ENCODE measurements at places on chromosomes 7 and 10.

DNA sequence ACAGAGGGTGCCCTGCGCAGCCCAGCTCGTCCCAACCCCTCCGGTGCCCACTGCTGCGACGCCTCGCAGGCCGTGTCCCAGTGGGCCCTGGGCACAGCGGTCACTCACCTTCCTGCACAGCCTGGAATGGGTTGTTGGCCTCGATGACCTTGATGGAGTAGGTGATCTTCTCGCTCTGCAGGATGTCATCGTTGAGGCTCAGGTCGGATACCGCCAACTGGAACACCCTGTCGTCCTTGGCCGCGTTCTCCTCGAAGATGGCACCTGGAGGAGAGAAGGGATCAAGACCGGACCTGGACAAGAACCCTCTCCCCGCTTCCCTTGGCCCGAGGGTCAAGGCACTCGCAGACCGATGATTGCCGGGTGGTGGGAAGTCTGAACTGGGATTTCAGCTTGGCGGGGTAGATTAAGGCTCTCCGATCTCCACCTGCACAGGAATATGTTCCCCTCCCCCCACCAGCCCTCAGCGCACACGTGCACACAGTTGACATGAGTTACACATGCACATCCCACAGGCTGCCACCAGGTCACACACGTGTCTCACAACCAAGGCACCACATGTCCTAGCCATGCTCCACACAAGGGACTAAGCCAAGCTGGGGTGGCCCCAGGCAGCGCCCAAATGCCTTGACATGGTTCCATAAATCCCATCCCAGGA, 2.6 kb downstream of the GRID1 start:
- DNase-seq = no peak

DNA sequence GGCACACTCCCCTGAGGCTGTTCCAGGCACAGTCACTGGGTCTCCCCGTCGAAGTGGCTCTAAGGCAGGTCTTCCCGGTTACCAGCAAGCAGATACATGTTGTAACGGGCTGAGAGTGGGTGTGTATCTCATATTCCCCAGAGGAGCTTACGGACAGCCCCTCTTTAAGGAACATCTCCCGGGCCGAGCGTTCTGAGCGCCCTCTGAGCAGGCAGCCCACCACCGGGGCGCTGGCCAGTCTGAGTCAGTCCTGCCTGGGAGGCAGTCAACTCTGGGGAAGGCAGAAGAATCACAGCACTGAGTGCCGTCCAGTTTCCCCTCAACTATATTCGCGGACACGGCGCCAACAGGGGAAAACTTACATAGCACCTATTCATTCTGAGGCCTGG, 117.4 kb downstream of the LHPP start:
- DNase-seq = no peak

DNA sequence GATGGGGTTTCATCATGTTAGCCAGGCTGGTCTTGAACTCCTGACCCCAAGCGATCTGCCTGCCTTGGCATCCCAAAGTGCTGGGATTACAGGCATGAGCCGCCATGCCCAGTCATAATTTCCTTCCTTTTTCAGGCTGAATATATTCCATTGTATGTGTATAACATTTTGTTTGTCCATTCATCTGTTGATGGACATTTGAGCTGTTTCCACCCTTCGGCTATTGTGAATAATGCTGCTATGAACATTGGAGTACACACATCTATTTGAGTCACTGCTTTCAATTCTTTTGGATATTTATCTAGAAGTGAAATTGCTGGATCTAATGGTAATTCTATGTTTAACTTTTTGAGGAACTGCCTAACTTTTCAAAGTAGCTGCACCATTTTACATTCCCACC, 34.6 kb downstream of the TLX1 start:
- DNase-seq = no peak

GRCh38 chr7:27242555-27243339, at the start of gene EVX1:
TSS of gene EVX1 (plus strand) at chr7:27242802. CDS start at chr7:27243031, 229 bp downstream.
- peak; percentile 34 for DNase-seq

GRCh38 chr10:74792726-74793125, 33.7 kb upstream of the KAT6B start:
- no peak for DNase-seq

DNA sequence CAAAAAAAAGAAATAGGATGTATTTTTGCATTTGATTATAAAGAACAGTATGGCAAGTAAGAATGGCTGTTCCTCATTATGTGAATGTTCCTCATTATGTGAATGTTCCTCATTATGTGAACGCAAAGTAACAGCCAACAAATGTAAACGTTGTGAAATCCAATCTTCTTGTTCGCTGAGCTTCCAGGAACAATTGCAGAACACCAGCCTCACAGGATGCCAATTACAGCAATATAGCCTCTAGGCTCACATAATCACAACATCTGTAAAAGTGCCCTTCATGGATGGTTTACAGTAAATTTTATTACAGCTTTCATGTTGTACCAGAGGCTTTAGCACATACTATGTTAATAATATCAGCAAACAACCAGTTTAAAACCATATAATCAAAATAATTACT, 71.6 kb downstream of the THSD7A start:
- DNase-seq = no peak

DNA sequence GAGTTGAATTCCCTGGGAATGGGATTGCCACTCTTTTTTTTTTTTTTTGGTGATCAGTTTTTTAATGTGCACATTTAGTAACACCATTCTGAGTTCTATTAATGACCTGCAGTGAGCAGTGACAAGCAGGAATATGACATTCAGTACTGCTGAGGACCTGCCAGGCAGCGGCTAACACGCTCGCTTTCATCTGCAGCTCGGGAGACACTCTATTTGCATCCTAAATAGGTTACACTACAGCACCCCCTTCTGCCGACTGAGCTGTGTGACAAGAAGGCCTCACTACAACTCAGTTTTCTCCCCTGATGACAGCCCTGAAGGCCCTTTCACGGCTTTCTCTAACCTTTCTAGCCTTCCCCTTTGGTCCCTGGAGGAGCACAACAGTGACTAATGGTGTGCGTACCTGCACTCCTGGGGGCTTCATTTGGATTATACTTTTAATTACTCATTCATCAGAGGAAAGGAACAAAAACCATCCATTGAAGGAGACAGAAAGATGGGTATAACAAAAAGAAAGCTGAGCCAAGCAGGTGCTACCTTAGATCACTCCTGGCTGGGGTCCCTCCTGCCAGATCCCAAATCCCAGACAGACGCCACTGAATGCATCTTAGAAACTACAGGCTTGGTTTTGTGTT, 872.4 kb downstream of the LRMDA start:
- DNase-seq = no peak

DNA sequence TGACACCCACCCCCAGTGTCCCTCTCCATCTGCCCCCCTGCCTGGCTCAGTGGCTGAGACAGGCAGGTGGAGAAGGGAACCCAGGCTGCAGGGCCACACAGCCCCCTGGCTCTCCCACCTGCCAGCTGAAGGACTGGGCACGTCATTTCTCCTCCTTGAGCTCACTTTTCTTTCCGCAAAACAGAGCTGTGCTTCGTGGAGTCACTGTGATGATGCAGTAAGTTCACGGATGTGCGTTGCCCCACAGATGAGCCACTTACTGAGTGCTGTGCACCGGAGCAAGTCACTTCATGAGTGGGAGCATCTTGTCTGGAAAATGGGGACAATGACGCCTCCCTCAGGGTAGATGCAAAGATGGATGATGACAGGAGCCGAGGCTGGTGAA, 2.7 kb downstream of the OPN4 start:
- no peak for DNase-seq

- DNase-seq = no peak
Observed at GRCh38 chr7:44284881-44285541, 40.4 kb downstream of the CAMK2B start.

- DNase-seq = no peak
Observed at GRCh38 chr7:2037808-2038522, 194.8 kb downstream of the MAD1L1 start.

- no peak for DNase-seq
Observed at GRCh38 chr7:105493923-105494315, 28.2 kb downstream of the PUS7 start.

DNA sequence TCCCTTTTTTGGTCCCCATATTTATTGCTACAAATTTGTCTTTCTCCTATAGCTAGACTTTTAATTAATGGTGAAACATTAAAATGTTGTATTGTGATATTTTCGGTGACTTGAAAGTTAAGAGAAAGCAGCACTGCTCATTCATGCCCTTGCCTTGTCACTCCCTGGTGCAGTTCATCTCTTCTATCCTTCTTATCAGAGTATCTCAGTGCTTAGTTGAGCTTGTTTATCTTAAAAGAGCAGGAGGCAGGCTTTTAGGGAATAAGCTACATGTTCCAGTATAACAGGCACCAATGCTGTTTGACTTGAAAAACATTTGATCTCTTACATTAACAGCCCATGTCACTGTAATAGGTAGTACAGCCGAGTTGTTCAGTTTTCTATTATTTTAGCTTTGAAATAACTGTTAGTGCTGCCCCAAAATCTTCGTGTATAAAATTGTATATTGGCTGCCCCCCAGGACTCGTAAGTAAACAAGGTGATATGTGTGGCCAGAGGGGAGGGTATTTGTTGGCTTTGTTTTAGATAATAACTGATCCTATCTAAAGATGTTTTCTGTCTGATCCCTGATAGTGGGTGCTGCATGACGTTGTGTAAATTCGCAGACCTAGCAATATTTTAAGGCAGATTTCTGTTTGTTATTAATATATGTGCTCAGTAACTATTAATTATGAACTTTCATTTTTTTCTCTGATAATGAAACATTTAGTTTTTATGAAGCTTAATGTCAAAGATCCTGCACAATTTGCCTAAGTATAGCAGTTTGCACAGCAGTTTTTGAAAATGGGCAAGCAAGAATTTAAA, 96.5 kb downstream of the BTRC start:
- no peak for DNase-seq

- no peak for DNase-seq
Observed at GRCh38 chr10:4755286-4755989, 70.6 kb upstream of the AKR1E2 start.

All from stimulated activated CD4-positive, alpha-beta T cell treated with anti-CD3 and anti-CD28 coated beads, Interleukin-12 subunit alpha, Interleukin-12 subunit beta, amount 100 ng/mL, for 48 hours (primary cell).